ENCODE measurements at places on chromosomes 11 and 22. TPM values are rescaled to one million over a fixed set of nuclear protein-coding genes. Genes with fewer than 3 reads are reported as not detected.

CD81 gene
- total RNA-seq = 416 TPM

TPH1 gene
- total RNA-seq = 0.05 TPM

LIMK2 gene
- 12.6 TPM for total RNA-seq

IL18 gene
- 22.5 TPM for total RNA-seq

SEC14L6 gene
- not detected for total RNA-seq

OR51B5 gene
- not detected for total RNA-seq

PLEKHB1 gene
- total RNA-seq = 6.6 TPM

SAA4 gene
- total RNA-seq = not detected

- H3K27me3 ChIP-seq = no peaks in the 10 kb centered on the region
- no peak for DNase-seq
- H3K4me3 ChIP-seq = no peak overlapping the region
- 0 out of 2 replicates have a peak, but pooled peaks cover 10% of the 10 kb centered on the region for H3K4me1 ChIP-seq
These were observed 27.3 kb upstream of the MUC5AC start for GRCh38 chr11:1130276-1131032.

DNA sequence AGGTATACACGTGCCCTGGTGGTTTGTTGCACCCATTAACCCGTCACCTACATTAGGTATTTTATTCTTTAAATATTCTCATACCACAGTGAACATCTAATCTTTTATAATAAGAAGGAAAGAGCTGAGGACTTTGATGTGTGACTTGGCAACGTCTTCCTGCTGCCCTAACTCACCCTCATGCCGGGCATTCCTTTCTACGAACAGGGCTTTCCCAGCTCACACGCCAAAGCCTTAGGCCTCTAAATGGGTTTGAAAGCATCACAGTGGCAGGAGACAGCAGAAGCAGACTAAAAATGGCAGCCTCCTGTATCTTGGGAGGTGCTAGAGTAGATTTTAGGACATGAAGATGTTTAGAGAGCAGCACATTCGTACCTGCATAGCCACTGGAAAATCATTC lies 52.6 kb downstream of the CLTCL1 start:
- no peak overlapping the region for H3K27ac ChIP-seq
- DNase-seq = no peak
- H3K4me3 ChIP-seq = no peak overlapping the region
- no peaks in the 10 kb centered on the region for H3K4me1 ChIP-seq

DNA sequence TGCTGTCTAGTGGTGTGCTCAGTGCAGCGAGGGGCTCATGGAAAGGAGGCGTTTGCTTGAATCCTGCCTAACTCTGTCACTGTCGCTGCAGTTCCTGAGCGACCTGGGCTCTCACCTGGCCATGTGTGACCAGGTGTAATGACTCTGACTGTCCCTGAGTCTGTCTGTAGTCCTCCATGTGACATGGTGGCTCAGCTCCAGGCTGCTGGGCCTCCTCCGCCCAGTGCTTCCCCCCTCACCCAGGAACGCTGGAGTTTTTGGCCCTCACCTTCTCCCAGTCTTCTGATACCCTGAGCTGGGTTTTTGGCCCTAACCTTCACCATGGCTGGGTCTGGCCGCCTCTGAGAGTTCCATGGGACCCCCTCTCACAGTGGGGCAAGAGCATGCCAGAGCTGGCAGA lies 20.3 kb downstream of the MICALL1 start:
- H3K27me3 ChIP-seq = no peaks in the 10 kb centered on the region
- no peak for DNase-seq
- H3K36me3 ChIP-seq = no peaks in the 10 kb centered on the region

GRCh38 chr11:35912883-35913624 lies 30.8 kb upstream of the LDLRAD3 start:
- peaks cover 11% of the 10 kb centered on the region for H3K4me1 ChIP-seq
- no peaks in the 10 kb centered on the region for H3K36me3 ChIP-seq
- H3K4me3 ChIP-seq = no peak overlapping the region
- H3K27me3 ChIP-seq = no peaks in the 10 kb centered on the region

DNA sequence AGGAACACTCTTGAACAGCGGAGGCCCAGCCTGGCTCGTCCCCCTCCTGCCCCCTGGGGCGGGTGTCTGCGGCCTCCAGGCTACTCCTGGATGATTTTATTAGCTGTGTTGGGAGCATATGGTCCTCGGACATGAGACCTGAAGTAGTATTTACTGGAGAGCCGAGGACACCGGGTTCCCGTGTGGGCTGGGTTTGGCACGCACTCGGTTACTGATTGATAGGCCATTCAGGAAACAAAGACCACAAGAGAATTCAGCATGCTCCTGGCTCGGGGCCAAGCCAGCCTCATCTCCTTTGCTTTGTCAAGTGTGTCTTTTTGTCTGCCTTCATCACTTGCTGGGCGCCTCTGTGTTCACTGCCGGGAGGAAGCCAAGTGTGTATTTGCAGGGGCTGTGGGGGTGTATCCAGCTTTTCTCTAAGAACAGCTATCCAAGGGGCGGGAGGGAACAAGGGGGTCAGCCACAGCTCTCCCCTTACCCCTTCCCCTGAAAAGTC lies 9.7 kb downstream of the FXYD2 start:
- H3K36me3 ChIP-seq = no peaks in the 10 kb centered on the region
- no peaks in the 10 kb centered on the region for H3K27me3 ChIP-seq
- no peak overlapping the region for H3K27ac ChIP-seq

GRCh38 chr11:44241851-44242250 lies 68.1 kb downstream of the ALX4 start:
- no peak overlapping the region for H3K27ac ChIP-seq
- no peak overlapping the region for H3K4me3 ChIP-seq
- no peak for DNase-seq
- no peaks in the 10 kb centered on the region for H3K36me3 ChIP-seq
- no peaks in the 10 kb centered on the region for H3K27me3 ChIP-seq

- DNase-seq = no peak
- no peaks in the 10 kb centered on the region for H3K27me3 ChIP-seq
- no peak overlapping the region for H3K27ac ChIP-seq
- peaks cover 8% of the 10 kb centered on the region for H3K4me1 ChIP-seq
- no peaks in the 10 kb centered on the region for H3K36me3 ChIP-seq
- no peak overlapping the region for H3K4me3 ChIP-seq
These were observed 183.9 kb downstream of the EFCAB6 start for GRCh38 chr22:43628250-43628649.

- H3K27me3 ChIP-seq = no peaks in the 10 kb centered on the region
- H3K27ac ChIP-seq = no peak overlapping the region
These were observed 45.9 kb upstream of the ARHGAP20 start for GRCh38 chr11:110757962-110758755.

GRCh38 chr11:47603295-47603694 lies 9.1 kb upstream of the C1QTNF4 start:
- H3K27me3 ChIP-seq = no peaks in the 10 kb centered on the region
- no peak for DNase-seq
- H3K4me3 ChIP-seq = no peak overlapping the region
- no peaks in the 10 kb centered on the region for H3K4me1 ChIP-seq
- no peaks in the 10 kb centered on the region for H3K36me3 ChIP-seq
- H3K27ac ChIP-seq = no peak overlapping the region
